Spinal cord (tissue), 10 donors: ENCODE measurements at places on chromosomes 4 and X. TPM values are rescaled to one million over a fixed set of nuclear protein-coding genes. Genes with fewer than 3 reads are reported as not detected.

Gene GABRG1
- 26.6 TPM for total RNA-seq

Gene MTM1
- 16.0 TPM for total RNA-seq

Gene POU3F4
- 2.4 TPM for total RNA-seq

GRCh38 chr4:153084224-153084979 is 119.8 kb upstream of the TRIM2 start:
- peaks cover 2% of the 10 kb centered on the region for H3K27me3 ChIP-seq
- H3K27ac ChIP-seq = no peak overlapping the region
- no peaks in the 10 kb centered on the region for H3K36me3 ChIP-seq
- H3K4me1 ChIP-seq = peaks cover 27% of the 10 kb centered on the region
- DNase-seq = no peak

DNA sequence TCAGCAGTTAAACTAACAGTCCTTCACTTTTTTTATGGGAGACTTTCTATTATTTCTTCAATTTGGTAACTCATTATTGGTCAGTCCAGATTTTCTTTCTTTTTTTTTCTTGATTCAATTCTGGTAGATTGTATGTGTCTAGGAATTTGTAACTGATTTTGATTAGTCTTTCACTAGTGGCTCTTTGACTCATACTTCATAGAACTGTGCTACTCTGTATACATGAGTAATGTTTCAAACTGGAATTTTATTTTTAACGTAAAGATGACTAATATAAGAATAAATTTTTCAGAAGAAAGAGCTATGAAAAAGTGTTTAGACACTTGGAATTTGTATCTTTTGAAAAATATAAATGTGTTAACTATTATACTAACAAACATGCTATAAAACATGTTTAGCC is 813.0 kb downstream of the TRAM1L1 start:
- H3K4me1 ChIP-seq = no peaks in the 10 kb centered on the region
- DNase-seq = no peak
- H3K27ac ChIP-seq = no peak overlapping the region
- H3K27me3 ChIP-seq = no peaks in the 10 kb centered on the region
- H3K4me3 ChIP-seq = no peak overlapping the region
- H3K36me3 ChIP-seq = no peaks in the 10 kb centered on the region

DNA sequence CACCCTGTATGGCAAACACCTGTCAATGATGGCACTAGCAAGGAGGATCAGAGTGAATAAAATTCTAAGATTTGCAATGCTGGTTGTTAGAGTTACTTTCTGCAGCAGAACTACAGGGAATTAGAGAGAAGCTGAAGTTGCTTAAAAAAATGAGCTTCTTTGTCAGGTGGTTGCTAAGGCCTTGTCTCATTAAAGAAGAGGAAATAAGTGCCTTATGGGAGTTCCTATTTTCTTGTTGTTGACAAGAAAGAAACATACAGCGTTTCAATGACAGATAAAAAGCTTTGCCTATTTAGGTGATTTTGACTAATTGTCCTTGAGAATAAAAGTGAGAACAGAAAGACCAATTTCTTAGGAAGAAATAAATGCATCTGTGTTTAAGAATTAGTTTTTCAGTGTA is 106.0 kb upstream of the ARHGAP24 start:
- no peak overlapping the region for H3K27ac ChIP-seq
- no peak for DNase-seq
- no peak overlapping the region for H3K4me3 ChIP-seq
- H3K36me3 ChIP-seq = no peaks in the 10 kb centered on the region
- H3K4me1 ChIP-seq = no peaks in the 10 kb centered on the region

GRCh38 chrX:49840679-49841078 is 11.6 kb downstream of the PAGE4 start:
- H3K36me3 ChIP-seq = no peaks in the 10 kb centered on the region
- H3K4me3 ChIP-seq = no peak overlapping the region

DNA sequence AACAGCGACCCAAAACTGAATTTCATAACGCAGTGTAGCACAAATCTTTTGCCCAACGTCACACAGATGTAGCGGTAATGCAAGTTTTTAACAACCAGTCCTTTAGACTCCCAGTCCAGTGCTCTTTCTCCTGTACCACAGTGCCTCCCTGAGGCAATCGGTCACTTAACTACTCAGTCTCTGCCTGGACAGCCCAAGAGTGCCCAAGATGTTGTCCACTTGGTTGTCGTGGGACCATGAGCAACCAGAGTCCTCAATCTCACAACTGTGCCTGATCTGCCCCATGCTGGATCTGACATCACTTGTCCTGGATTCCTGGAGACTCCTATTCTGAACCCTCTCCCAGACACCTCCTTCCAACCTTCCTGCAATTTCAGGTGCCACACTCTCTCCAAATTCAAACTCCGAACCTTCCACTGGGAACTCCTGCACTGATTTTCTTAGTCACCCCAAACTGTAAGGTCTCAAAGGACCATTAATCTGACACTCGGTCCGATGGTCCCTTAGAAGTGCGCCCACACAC is 702 bp downstream of the MMGT1 start:
- H3K27me3 ChIP-seq = no peaks in the 10 kb centered on the region
- H3K4me3 ChIP-seq = peak overlapping the region; percentile 75
- H3K4me1 ChIP-seq = no peaks in the 10 kb centered on the region
- no peaks in the 10 kb centered on the region for H3K36me3 ChIP-seq

DNA sequence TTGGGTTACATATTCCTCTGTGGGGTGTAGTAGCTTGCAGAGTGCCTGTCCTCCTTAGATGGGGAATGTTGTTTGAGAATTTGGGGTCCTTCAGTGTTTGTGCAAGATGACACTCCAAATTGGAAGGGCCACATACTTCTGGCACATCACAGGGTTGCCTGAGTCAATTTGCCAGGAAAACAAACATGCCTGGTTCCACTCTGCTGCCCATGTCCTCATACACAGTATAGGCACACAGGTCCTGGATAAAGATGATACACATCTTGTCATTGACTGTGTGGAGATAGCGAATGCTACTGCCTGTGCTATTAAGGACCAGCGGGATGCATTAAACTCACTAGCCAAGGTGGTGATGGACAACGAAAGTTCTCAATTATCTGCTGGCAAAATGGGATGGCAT is 11.2 kb upstream of the LAP3 start:
- no peaks in the 10 kb centered on the region for H3K27me3 ChIP-seq
- H3K36me3 ChIP-seq = no peaks in the 10 kb centered on the region
- no peak overlapping the region for H3K27ac ChIP-seq
- no peak overlapping the region for H3K4me3 ChIP-seq
